ENCODE measurements at places on chromosomes 12 and 14. TPM values are rescaled to one million over a fixed set of nuclear protein-coding genes. Genes with fewer than 3 reads are reported as not detected.

The AHNAK2 gene
- total RNA-seq, result 229 TPM

The RNU6-8 gene
- total RNA-seq, result not detected

The MED13L gene
- total RNA-seq, result 80.2 TPM

The ARMH4 gene
- total RNA-seq, result 1.4 TPM

The SLC2A14 gene
- not detected for total RNA-seq

The SLC35F4 gene
- not detected for total RNA-seq

The SLC41A2 gene
- total RNA-seq, result 9.7 TPM

The LRRK2 gene
- 3.7 TPM for total RNA-seq

The TMEM253 gene
- 1.6 TPM for total RNA-seq

The RNFT2 gene
- 2.4 TPM for total RNA-seq

The TSHR gene
- total RNA-seq, result not detected

The GNG2 gene
- total RNA-seq, result 16.6 TPM

The PPP1R13B gene
- total RNA-seq, result 1.2 TPM

The KCNH3 gene
- 11.9 TPM for total RNA-seq

The KRT8 gene
- 0.16 TPM for total RNA-seq
